ENCODE measurements at places on chromosomes 6 and 20.
A peak's percentile ranks its signal among the peaks of the same experiment; 100 is the strongest.

- no peak for DNase-seq
Observed at GRCh38 chr6:134199848-134200606, 117.9 kb downstream of the SGK1 start.

DNA sequence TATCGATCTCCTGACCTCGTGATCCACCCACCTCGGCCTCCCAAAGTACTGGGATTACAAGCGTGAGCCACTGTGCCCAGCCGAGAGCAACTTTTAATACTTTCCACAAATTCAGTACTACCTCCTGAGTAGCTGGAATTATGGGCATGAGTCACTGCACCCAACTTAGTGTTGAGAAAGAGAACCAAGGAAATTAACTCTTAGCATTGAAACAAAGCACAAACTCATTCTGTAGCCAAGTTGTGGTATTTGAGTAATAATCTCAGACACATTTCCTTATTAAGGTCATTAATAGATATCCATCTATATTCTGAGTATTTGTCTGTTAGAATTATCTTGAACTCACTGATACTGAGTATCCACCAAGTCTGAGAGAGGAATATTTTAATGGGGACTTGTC is 14.3 kb upstream of the ELOVL2 start:
- no peak for DNase-seq

GRCh38 chr20:59775687-59776055 is 157.8 kb downstream of the SYCP2 start:
- no peak for DNase-seq

GRCh38 chr20:43959079-43959919 is 44.6 kb downstream of the TOX2 start:
- no peak for DNase-seq

DNA sequence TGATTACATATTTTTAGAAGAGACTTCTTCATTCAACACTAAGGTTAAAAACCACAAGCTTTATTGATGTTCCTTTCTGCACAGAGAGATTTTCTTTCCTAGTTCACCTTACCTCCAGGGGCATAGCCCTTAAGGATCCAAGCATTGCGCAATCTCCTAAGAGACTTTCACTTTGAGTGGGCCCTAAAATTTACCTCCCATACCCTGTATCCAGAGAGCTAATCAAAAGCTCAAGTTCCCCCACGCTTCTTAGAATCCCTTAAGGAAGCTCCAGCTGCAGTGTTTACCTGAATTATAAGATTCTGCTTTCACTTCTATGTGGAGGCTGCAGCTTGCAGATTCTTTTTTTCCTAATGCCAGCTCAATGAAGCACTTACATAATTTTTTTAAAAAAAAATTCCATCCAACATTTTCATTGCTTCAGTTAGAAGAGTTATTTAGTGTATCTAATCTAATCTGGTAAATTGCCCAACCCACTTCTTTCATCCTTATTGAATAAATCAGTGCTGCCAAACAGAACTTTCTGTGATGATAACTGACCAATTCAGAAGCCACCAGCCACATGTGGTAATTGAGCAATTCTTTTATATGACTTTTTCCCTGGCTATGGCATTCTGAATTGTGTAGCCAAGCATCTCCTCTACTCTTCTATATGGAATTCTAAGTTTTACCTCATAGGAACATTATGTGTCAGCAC is 24.6 kb upstream of the SPTLC3 start:
- DNase-seq = no peak

- DNase-seq = no peak
Observed at GRCh38 chr20:63161176-63161651, 54.7 kb downstream of the YTHDF1 start.

DNA sequence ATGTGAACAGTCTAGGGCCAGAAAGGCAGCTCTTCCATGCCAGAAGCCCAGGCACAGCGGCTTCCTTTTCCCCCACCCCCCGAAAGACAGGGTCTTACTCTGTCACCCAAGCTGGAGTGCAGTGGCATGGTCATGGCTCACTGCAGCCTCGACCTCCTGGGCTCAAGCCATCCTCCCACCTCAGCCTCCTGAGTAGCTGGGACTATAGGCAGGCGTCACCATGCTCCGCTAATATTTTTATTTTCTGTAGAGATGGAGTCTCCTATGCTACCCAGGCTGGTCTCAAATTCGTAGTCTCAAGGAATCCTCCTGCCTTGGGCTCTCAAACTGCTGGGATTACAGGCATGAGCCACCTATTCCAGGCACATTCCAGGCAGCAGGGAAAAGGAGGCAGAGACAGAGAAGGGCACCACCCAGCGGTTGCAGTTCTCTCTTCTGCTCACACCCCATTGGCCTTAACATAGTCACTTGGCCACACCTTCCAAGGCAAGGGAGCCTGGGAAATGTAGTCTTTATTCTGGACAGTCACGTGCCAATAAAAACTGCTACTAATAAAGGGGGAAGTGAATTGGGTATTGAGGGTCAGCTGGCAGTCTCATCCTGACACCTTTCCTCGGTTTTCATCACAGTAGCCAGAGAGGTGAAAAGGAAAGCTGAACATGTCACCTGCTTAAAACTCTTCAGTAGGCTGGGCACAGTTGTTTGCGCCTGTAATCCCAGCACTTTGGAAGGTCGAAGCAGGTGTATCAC is 205.9 kb downstream of the ZMYND8 start:
- no peak for DNase-seq

DNA sequence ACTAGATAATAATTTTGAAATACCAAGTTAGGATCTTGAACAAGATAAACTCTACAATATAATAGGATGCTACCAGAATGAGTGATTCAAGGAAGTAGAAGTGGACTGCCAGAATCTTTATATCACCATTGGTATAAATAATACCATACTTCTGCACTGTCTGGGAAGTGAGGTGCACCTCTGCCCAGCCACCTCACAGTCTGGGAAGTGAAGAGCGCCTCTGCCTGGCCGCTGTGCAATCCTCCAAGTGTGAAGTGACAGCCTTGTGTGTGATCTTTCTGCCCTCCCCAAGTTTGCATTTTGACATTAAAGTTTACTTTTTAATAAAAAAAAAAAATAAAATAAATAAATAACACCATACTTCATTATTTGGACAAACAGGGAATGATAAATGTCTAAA is 18.8 kb downstream of the LATS1 start:
- DNase-seq = no peak

DNA sequence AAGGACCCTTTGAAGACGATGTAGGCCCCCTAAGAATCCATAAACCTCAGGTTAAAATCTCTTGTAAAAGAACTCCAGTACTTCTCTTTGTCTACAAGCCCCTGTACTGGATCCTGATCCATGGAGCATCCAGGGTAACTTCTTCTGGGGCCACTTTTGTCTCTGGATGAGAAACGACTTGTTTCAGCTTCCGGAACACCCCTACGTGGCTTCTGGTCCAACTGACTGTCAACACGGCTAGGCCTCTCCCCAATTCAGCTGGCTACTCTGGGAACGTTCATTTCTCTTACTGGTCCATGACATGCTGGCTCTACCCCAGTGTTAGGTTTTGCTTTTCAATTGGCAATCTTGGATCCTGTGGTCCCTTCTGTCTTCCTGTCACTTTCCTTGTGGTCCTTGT is 198.0 kb downstream of the BACH2 start:
- no peak for DNase-seq

GRCh38 chr6:139580592-139581484 is 206.4 kb upstream of the CITED2 start:
- peak; percentile 15 for DNase-seq

DNA sequence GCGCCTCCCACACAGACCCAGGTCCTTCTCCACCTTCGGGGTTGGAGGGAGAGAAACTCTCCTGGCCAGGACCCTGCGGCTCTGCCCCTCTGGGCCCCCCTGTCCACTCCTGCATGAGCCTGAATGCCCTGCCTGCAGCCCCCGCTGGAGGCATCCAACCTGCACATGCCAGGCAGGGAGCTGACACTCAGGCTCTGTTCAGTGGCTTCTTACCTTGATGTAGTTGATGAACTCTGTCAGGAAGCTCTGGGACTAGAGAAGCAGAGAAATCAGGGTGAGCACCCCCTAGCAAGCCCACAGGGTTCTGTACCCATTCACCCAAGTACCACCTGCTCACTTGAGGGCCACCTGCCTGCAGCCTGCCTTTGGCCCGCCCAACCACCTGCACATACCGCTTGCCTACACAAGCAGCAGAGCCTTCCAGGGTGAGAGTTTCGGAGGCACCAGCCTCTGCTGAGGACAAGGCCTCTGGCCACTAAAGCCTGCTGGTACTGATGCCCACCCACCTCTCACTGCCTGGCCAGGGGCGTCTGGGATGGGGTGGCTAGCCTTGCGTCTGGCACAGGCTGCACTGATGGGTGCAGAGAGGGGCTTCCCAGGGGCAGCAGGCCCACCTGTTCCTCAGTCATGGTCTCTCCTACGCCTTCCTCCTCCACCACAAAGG is 9.7 kb downstream of the DDRGK1 start:
- DNase-seq = no peak

DNA sequence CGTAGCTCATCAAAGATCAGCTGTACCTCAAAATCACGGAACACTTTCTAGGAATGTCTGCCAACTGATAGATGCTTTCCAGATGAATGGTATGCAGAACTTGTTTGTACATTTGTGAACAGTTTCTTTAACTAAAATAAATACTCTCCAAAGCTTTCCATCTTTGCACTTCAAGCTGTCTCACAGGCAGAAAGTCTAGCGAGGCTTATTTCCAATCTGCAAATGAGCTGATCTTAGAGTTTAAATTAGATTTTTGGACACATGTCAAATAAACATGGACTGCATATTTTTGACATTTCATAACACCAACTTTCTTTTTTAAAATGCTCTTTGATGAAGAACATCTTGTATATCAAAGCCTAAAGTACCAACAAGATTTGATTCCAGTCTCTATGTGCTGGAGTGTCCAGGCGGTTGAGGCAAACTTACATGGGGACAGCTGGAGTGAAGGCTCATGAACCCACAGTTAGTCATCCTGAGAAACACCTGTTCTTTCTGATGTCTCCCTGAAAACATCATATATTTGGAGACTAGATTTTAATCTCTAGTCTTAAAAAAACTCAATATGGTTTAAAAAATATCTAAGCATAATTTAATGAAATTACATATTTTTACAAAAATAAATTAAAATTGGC is 268.6 kb upstream of the AGPAT4 start:
- no peak for DNase-seq

GRCh38 chr6:43798688-43799444 is 28.9 kb downstream of the VEGFA start:
- no peak for DNase-seq

GRCh38 chr6:76835695-76836094 is 627.6 kb downstream of the HTR1B start:
- DNase-seq = no peak

DNA sequence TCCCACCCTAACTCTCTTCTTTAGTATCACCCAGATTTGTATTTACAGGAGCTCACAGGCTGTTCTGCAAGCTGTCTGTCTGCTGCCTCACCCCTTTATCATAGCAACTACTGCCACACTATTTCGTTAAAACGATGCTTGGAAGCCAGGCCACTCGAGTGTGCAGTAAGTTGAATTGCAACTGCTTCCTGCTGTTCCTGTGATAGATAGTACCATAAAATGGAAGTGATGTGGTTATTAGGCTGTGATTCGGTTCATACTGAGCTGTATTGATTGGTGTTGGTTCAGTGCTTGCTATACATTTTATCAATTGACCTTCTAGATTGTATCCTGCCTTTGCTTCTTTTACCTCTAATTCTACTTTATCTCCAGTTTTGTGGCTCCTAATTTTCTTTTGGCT is 325.4 kb downstream of the RNF144B start:
- no peak for DNase-seq

- no peak for DNase-seq
Observed at GRCh38 chr6:153167061-153167891, 36.2 kb upstream of the RGS17 start.

GRCh38 chr6:144954241-144954556 is 669.1 kb downstream of the UTRN start:
- no peak for DNase-seq

GRCh38 chr6:90169374-90169773 is 127.3 kb downstream of the BACH2 start:
- no peak for DNase-seq

DNA sequence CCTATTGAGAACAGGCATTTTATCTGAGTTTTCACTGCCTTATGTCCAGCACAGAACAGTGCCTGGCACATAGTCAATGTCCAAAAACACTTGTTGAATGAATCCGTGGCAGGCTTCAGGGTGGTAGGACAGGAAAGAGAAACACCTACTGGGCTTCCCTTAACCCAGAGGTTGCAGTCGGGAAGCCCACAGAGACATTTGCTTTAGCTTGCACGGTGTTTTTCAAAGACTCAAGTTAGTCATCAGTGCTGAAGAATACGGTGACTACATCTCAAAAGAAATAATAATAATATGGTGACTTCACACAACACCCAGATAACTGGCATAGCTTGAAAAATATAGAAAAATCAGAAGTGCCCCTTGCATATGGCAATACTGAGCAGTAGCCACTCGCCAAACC is 160.4 kb downstream of the CD83 start:
- DNase-seq = no peak

DNA sequence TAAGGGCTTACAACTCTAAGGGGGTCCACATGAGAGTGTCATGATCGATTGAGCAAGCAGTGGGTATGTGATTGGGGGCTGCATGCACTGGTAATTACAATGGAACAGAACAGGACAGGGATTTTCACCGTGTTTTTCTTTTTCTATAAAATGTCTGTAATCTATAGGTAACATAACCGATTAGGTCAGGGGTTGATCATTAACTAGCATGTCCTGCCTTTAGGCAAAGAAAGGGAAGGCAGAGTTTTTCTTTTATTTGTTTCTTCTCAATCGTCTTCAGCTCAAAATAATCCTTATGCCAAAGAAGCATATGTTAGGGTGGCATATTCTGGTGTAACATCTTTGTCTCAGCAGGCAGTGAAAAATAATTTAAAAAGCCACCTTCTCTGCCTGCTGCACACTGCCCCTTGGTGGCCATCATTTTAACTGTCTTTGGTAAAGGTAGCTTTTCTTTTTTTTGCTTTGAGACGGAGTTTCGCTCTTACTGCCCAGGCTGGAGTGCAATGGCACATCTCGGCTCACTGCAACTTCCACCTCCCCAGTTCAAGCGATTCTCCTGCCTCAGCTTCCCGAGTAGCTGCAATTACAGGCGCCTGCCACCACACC is 9.7 kb upstream of the CEP43 start:
- DNase-seq = no peak

- no peak for DNase-seq
Observed at GRCh38 chr20:3669710-3670367, 6.6 kb upstream of the GFRA4 start.

GRCh38 chr6:154993026-154993425 is 2.1 kb upstream of the TIAM2 start:
- DNase-seq = no peak

- DNase-seq = no peak
Observed at GRCh38 chr6:168603234-168603633, 162.2 kb downstream of the SMOC2 start.

- DNase-seq = no peak
Observed at GRCh38 chr6:128443553-128443952, 76.8 kb downstream of the PTPRK start.
